SIG-M5 (cell line): ENCODE measurements at places on chromosomes 7 and 10.
A peak's percentile ranks its signal among the peaks of the same experiment; 100 is the strongest.

GRCh38 chr10:122854648-122855047 lies 9.0 kb upstream of the CUZD1 start:
- DNase-seq = no peak

DNA sequence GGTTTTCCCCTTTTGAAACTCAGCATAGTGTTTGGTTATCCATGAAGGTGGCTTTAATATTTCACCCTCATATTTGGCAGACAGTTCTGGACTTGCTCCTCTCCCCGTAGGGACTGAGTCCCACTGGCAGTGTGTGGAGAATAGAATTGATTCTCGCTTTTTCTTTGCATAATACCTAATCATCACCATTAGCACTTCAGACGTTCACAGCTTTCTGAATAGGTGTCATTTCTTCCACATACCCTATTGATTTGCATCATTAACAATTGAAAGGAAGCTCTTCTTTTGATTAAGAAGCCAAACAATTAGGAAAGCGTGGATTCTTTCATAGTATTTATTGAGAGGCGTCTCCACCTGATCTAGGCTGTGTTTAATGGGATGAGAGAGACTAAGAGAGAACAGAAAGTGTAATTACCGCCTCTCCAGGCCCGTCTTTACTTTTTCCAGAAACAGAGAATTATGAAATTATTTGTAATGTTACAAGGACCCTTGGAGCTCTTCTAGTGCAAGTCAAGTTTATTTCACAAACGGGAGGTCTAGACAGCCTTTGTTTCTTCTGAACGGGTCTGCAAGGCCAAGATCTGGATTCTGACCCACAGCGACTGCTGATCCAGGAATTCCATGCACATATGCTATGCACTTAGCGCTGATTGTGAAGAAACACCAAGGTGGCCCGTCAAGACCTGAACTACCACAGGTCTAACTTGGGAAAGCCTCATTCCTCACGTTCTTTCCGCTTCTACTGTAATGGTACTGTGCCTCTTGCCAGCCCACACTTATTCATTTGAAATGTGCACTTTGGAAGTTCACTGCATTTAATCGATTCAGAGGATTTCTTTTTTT lies 249.9 kb upstream of the C7orf33 start:
- no peak for DNase-seq

GRCh38 chr10:63773962-63774361 lies 252.8 kb downstream of the REEP3 start:
- DNase-seq = no peak

DNA sequence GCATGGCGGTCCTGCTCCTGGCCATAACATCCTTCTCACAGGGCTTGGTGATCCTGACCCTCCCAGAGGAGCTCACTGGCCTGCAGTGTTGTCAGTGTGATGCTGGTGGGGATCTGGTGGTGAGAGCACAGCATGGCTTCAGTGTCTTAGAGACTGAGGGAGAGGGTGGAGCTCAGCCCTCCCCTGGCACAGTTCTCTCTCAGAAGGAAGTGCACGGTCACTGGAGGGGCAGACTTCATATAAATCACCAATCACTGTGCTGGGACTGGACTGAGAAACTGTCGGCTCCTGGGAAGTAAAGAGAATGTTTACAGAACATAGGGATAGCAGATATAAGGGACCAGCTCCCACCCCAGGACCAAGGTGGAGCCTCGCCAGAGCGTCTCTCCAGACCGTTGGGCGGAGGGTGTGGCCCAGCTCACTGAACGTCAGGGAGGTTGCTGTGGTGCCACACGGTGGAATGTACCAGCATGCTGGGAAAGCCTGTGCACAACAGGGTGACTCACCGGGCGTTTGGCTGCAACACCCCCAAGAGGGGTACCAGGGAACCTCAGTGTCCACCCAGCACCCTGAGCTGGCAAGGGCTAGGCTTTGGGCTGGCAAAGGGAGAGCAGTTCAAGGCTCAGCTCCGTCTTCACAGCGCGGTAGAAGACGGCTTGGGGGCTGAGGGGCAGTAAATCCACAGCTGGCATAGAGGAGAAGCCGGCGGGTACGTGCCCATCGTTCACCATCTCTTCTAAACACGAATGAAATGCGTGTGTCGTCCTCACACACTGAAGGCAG lies 8.8 kb upstream of the GET4 start:
- DNase-seq = no peak

DNA sequence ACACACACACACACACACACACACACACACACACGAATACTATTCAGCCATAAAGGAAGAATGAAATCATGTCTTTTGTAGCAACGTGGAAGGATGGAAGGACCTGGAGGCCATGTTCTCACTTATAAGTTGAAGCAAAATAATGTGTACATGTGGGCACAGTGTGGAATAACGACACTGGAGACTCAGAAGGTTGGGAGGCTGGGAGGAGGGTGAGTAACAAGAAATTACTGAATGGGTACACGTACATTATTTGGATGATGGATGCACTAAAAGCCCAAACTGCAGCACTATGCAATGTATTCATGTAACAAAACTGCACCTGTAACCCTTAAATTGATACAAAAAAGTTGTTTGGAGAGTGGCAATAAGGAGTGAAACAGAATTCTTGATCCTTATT lies 32.1 kb downstream of the KMT2C start:
- no peak for DNase-seq

DNA sequence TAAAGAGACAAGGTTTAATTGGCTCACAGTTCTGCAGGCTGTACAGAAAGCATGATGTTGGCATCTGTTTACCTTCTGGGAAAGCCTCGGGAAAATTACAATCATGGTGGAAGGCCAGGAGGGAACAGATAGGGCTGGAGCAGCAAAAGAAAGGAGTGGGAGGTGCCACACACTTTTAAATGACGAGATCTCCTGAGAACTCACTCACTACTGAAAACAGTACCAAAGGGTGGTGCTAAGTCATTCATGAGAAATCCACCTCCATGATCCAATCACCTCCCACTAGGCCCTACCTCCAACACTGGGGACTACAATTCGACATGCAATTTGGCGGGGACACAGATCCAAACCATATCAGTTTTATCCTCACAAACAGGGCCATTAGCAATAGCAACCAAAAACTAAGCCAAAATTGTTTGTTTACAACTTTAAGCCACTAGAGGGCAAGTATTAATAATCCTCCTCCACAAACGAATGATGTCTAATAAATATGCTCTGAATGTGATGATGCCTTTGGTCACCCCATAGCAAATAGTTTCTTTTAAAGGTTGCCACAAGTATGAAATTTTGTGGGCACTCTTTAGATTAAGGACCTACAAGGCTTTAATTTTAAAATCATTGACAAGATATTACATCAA lies 129.2 kb upstream of the NRBF2 start:
- DNase-seq = no peak

- DNase-seq = no peak
These were observed 315.0 kb downstream of the IPMK start for GRCh38 chr10:57952741-57953140.

GRCh38 chr7:111763221-111763801 lies 201.0 kb upstream of the IMMP2L start:
- peak; percentile 7 for DNase-seq

GRCh38 chr10:46301056-46301645 lies 14.4 kb downstream of the ANTXRL start:
- no peak for DNase-seq

GRCh38 chr7:115229401-115230105 lies 307.7 kb downstream of the MDFIC start:
- no peak for DNase-seq

- DNase-seq = no peak
These were observed 97.0 kb downstream of the HGF start for GRCh38 chr7:81672872-81673271.

- no peak for DNase-seq
These were observed 86.2 kb downstream of the SORBS1 start for GRCh38 chr10:95475003-95475383.

DNA sequence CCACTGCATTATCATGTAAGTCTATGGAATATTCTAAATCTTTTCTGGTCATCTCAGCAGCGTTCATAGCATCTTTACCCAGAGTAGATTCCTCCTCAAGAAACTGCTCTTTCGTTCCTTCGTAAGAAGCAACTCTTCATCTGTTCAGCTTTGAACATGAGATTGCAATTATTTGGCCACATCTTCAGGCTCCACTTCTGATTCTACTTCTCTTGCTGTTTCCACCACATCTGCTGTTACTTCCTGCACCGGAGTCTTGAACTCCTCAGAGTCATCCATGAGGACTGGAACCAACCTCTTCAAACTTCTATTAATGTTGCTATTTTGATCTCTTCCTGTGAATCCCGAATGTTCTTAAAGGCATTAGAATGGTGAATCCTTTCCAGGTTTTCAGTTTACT lies 12.7 kb downstream of the CHST12 start:
- DNase-seq = no peak

GRCh38 chr7:148556892-148557291 lies 33.7 kb upstream of the C7orf33 start:
- DNase-seq = no peak

DNA sequence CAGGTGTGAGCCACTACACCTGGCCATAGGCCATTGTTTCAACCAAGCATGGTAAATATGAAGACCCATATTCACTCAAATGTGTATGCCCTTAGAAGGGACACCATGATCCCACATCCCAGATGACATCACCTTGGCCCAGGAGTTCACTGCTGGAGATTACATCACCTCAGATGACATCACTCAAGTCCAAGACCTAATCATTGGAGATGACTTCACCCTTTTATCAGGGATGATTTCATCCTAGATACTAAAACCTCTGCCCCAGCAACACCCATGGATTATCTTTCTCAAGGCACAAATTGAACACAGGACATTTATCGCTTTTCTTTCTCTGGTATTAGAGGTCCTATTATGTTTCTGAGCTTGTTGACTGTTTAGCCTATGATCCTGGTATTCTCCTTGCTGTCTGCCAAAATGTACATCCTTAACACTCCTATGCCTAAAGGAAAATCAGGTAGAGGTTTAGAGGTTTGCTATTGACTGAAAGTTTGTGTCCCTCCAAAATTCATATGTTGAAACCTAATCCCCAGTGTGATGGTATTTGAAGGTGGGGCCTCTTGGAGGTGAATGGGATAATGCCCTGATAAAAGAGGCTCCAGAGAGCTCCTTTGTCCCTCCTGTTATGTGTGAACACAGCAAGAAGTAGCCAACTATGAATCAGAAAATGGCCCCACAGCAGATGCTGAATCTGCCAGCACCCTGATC lies 9.8 kb upstream of the CYP2C18 start:
- no peak for DNase-seq

DNA sequence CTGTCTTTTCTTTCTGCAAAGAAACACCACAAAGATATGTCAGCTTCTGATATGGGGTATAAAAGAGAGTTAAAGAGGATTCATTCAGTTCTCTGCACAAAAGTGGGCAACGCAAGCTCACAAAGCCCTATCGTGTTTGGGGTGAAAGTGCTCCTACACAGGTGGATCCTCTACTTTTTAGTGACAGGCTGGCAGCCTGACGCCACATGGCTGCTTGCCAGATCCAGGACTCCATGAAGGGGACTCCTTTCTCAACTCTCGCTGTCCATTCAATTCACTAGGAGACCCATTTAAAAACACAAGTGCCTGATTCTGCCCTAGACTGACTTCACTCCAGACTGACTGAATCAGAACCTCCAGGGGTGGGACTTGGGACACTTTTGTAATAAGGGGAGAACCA lies 8.0 kb downstream of the PARP12 start:
- DNase-seq = no peak

DNA sequence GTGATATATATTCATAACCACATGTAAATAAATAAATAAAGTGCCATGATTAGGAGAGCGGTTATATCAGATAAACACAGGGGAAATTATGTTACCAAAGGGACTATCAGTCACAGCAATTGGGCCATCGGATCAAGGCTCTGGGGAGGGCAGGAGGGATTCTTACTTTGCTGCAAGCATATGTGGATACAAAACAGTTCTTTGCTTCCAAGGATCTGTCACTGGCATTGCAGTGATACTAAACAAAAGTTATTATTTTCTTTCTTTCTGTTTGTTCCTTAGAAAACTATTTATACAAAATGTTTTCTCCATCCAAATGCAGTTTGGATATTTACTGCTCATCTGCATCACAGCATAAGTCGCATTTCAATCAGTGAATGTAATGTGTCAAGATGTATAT lies 188.4 kb upstream of the MGMT start:
- DNase-seq = no peak
